HT1080 (cell line): ENCODE measurements at places on chromosomes 4 and X.

GRCh38 chr4:109730619-109731545, 1.0 kb upstream of the PLA2G12A start:
- no peak for DNase-seq

GRCh38 chrX:119982145-119982544, 38.6 kb upstream of the NKAP start:
- no peak for DNase-seq

DNA sequence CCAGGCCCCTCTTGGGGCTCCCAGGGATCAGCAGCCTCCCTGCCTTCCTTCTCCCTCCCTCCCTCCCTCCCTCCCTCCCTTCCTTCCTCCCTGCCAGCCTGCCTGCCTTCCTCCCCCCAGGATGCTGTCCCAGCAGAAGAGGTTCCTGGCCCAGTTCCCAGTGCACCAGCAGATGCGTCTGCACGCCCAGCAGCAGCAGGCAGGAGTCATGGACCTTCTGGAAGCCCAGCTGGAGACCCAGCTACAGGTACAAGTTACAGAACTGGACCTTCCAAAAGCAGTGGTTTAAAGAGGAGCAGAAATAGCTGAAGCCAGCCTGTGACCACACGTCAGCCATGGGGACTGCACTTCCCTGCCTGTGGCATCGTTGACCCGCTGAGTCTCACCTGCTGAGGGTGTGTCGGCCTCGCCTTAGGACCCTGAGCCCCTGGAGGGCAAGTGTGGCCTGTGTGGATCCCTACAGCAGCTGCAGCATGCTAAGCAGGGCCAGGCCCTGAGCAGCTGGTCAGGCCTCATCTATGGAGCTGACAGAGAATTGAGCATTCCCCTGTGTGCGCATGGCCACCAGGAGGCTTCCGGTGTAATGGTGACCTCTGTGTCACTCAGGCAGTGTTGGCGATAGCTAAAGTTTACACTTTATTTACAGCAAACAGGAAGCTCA, 84.7 kb downstream of the CRMP1 start:
- DNase-seq = no peak

DNA sequence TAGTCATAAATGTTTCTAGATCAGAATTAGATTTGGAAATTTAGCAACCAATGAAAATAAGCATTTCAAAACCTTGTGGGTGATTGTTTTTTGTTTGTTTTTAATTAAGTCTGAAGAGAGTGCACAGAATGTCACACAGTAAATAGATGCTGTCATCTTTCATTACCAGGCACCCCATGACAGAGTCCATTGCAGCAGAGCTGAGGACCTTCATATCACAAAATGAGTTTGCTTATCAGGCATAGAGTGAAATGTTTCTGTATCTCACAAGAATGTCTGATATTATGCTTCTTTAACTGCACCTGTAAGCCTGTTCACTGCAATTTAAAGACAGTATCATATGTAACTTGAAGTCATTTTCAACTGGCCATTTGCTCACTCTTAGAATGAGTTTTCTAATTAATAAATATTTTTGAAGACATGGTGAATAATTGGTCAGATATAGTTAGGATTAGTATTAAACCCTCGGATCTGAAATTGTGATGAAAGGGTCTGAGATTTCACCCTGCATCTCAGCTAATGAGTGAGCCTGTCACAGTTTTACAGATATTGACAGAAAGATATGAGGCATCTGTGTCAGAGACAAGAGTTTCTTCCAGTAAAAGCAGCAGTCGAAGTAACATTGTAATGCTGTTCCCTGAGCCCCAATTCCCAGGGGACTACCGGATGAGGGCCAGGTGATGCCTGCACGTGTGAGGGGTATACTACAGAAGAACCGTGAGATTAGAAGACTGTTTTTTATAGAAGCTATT, 416.4 kb downstream of the CCSER1 start:
- DNase-seq = no peak

GRCh38 chr4:122346036-122346435, 32.8 kb upstream of the ADAD1 start:
- DNase-seq = no peak

DNA sequence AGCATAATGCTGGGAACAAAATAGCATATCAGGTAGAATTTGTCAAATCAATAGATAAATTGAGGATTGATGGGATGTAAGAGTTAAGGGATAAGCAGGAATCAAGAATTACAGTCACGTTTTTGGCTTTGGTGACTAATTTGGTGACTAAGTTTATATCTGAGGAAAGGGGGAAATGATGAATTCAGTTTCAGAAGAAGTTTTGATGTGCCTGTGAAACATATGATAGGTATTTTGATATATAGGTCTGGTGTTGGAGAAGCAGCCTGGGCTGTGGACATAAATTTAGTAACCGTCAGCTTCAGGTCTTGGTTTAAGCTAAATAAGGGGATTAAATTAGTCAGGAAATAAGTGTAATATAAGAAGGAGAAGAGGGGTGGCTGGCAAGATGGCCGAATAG, 79.0 kb upstream of the EDA2R start:
- peak; percentile 69 for DNase-seq

DNA sequence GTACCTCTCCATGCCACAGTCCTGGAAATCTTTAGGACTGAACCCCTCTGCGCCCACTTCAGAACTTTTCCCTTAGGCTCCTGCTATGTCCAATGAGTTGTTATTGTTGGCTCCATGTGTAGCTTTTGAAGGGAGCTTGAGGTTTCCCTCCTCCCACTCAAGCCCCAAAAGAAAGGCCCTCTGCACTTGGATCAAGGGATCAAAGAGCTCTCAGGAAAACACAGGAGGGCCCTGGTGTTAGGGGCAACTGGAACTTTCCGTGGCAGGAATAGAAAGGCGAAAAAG, 135.0 kb downstream of the RASL11B start:
- DNase-seq = no peak

DNA sequence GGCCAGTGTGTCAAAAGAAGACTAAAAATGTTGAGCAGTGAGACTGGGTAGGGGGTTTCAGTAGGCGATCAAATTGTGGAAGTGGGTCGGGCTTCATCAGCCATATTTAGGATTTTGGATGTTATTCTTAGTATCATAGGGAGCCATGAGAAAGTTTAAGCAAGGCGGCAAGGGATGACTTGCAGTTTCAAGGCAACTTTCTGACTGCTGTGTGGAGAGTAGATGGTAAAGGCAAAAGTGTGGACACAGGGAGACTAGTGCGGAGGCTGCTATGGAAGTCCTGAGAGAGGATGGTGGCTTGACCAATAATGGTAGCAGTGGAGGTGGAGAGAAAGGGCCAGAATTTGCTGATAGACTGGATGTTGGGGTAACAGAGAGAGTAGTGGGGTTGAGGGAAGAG, 15.4 kb downstream of the GK start:
- no peak for DNase-seq

DNA sequence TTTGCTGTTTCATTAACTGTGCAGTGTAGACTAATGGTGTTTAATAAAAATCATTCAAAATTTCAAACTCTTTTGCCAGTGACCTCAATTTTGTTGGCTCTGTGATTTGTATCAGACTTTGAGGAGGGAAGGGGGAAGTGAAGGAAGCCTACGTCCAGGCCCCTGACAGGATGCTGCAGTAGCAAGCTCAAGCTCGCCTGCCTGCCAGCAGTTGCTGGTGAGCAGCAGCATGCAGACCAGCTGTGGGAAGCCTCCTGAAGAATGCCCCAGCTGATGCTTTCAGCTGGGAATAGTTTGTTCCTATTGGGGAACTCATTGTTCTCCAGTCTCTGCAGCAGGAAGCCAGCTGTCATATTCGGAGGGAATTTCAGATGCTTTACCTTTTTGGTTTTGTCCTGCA, 495.2 kb downstream of the AFF2 start:
- no peak for DNase-seq

DNA sequence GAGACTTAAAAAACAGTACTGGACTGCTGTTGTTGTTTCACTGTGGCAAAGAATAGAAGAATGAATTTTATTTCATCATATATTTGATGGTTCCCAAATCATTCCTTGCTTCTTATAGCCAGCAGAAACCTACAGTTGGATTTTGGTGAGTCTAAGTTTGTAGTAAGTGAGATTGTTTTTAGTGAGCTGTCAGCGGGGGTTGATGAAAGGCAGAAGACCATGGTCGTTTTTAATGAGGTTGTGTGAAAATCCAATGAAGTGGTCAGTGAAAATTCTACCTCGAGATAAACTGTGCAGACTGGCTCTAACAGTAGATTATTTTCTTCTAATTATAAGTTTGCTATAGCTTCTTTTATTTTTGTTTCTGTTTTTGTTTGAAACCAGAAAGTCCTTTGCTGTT, 36.2 kb downstream of the ANAPC4 start:
- no peak for DNase-seq

GRCh38 chr4:68175562-68176155, 46.0 kb upstream of the TMPRSS11F start:
- DNase-seq = peak; percentile 58

DNA sequence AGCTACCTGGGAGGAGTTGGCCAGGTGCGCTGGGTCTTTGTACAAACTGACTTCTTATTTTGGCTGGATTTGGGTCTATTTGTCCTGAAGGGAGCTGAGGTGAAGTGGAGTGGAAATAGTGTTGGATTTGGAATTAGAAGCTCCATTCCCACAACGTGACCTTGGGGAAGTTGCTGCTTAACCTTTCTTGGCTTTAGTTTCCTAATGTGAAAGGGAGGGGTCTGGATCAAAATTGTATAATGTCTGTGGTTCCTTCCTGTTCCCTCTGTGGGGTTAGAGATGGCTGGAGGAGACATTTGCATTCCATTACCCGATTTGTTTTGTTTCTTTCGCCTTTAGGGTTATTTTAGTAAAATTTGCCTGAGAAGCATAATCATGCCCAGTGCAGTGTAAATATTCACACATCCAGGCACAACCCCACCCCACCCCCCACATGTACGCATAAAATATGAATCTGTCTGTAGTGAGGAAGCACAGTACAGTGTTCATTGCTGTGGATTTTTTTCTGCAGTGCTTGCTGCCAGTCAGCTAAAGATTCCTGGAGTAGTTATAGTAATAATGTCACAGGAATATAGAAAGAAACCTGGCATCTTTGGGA, 21.5 kb downstream of the JADE1 start:
- DNase-seq = no peak
